ENCODE measurements at places on chromosomes 7 and 10. TPM values are rescaled to one million over a fixed set of nuclear protein-coding genes. Genes with fewer than 3 reads are reported as not detected.
A peak's percentile ranks its signal among the peaks of the same experiment; 100 is the strongest.

Gene TCAF1
- total RNA-seq: 24.0 TPM

DNA sequence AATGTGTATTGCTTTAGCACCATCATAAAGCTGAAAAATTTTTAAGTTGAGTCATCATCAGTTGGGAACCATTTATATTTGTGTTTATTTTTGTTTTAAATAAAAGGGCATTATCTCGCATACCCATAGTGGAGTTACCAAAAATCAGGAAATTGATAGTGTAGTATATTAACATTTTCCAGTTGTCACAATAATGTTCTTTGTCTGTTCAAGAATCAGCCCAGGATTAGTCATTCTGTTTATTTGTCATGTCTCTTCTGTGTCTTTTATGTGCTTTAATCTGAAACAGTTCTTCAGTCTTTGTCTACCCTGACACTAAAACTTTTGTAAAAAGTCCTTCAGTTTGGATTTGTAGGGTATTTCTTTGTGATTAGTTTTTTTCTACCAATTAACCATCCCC is 827.8 kb upstream of the ZWINT start:
- DNase-seq: no peak

Gene PRF1
- total RNA-seq: not detected

DNA sequence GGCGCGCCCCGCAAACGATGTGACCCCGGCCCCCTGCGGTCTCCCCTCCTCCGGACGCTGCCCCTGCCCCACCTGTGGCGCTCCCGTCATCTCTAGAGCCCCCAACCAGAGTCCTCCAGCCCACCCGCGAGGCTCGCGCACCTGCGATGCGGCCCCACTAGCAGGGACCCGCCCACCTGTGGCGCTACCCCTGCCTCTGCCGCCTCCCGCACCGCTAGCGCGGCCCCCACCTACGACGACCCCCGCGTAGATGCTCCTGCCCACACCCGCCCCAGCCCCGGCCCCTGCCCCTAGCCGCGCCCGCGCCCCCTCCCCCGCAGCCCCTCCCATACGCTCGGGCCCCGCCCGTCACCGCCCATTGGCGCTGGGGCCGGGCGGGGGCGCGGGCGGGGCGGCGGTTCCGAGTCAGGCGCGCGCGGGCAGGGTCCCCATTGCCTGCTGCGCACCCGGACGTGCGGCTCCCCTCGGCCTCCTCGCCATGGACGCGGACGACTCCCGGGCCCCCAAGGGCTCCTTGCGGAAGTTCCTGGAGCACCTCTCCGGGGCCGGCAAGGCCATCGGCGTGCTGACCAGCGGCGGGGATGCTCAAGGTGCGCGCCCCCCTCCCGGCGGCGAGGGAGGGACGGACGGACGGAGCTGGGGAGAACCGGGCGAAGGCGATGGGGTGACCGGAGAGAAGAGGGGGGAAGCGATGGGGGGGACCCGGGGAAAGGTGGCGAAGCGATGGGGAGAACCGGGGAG is at the start of gene PFKP:
TSS of gene PFKP (plus strand) at position 431 of the 741 bp plus-strand sequence. CDS start at position 479, 48 bp downstream.
- DNase-seq: peak; percentile 55

DNA sequence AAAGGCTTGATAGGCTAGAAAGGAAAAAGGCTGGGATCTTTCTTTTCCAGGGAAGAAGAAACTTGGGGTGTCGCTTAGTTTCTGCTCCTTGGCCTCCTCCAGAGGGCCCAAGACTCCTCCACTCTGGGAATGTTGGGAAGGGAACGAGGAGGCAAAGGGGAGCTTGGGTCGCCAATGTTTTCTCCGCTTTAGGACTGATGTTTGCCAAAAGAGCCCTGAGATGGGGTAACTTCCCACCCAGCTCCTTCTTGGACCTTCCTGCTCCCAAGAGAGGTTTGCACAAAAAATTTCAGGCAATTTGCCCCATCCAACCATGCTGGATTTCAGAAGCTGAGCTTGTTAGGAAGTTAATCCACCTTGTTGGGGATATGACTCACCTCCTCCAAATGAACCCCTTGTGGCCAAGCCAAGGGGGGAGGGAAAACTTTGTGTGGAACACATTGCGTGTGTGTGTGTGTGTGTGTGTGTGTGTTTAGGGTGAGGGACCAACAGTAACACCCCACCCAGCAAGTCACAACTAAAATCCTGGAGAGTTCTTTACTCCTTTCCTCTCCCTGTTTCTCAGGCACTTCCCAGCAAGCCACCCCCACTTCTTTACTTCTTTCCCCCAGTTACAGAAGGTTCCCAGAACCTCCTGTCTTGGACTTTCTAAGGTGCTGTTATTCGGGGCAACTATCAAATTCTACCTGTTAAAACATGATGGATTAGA is 8.7 kb upstream of the HOXA2 start:
- DNase-seq: peak; percentile 72

DNA sequence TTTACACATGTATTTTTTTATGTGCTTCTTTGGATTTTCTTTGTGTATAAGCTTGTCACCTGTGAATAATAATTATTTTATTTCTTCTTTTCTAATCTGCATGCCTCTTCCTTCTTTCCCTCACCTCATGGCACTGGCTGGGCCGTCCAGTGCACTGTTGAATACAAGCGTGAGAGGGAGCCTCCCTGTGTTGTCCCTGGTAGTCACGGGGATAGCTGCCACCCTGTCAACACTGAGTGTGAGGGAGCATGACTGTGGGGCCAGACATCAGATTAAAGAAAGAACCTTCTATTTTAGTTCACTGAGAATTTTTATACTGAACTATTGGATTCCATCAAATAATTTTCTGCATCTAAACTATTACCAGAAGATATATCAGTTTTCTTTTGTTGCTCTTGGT is 187.9 kb downstream of the CDC14C start:
- DNase-seq: no peak
